Left ventricle myocardium superior (tissue), 1 donor: ENCODE measurements at places on chromosomes 7 and 10.
A peak's percentile ranks its signal among the peaks of the same experiment; 100 is the strongest.

GRCh38 chr7:157638563-157638962, 301.8 kb downstream of the DNAJB6 start:
- no peak for DNase-seq

- DNase-seq: no peak
Measured at GRCh38 chr7:23594879-23595604, 2.1 kb upstream of the CCDC126 start.

DNA sequence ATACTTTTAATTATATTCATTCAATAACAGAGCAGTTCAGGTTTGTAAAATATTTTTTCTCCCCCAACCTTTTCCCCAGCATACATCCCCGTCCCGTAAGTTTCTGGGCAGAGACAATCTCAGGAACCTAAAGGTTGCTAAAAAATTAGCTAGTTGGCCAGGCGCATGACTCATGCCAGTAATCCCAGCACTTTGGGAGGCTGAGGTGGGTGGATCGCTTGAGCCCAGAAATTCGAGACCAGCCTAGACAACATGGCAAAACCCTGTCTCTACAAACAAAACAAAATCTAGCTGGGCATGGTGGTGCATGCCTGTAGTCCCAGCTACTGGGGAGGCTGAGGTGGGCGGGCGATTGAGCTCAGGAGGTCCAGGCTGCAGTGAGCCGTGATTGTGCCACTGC, 40.2 kb downstream of the TCF7L2 start:
- DNase-seq: no peak

DNA sequence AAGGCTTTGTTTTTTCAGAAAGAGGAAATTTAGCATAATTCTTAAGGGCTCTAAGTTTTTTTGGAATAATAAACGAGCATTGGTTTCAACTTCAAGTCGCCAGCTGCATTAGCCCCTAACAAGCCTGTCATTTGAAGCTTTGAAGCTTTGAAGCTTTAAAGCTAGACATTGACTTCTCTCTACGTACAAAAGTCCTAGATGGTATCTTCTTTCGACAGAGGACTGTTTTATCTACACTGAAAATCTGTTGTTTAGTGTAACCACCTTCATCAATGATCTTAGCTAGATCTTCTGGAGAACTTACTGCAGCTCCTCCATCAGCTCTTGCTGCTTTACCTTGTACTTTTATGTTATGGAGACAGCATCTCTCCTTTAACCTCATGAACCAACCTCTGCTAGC, 79.6 kb upstream of the TMEM72 start:
- DNase-seq: no peak

- peak; percentile 90 for DNase-seq
Measured at GRCh38 chr10:27742195-27743011, 3.2 kb downstream of the MKX start.

DNA sequence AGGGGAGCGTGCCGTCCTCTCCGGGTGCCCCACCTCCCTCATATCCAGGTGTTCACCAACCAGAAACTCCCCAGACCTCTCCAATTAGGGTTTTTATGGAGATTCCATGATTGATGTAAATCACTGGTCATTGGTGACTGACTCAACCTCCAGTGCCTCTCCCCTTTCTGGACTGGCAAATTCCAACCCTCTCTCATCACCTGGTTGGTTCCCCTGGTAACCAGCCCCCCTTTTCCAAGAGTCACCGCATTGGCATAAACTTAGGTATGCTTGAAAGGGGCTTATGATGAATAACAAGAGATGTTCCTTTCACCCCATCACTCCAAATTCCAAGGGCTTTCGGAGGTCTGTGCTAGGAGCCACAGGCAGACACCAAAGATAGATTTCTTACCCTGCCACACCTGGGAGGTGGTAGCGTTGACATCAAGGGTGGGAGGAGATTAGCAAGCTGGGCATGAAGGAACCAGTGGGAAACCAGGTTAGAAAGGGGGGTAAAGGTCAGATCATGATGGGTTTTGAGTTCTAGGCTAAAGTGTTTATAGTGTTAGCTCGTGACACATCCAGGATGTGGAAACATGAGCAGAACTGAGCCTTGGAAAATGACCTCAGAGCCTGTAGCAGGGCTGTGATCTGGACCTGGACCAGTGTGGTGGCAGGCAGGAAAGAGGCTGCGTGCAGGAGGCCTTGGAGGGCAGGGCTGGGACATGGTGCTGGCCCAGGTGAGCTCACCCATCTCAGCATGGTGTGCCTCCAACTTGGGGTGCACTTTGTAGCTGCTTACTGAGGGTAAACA, 45.1 kb downstream of the CAMK1D start:
- DNase-seq: no peak
